Tongue (tissue), 3 donors: ENCODE measurements at places on chromosomes 12 and 14.

DNA sequence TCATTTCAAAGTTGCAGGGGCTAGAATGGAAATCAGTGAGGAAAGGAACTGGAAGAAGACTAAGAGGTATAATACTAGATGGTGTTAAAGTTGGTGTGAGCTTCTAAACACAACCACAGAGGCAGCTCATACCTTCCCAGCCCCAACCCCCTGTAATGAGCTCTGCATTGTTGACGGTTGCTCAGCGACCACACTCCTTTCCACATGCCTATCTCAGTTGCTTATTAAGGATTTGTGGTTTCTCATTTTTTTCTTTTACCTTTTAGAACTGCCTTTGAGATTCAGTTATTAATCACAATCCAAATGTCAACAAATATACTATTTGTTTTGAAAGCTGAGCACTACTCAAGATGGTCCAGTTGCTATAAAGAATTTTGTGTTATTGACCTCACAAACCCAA is 62.1 kb upstream of the KIF21A start:
- DNase-seq: no peak

GRCh38 chr12:104003596-104003995 is 37.9 kb downstream of the TDG start:
- DNase-seq: no peak

DNA sequence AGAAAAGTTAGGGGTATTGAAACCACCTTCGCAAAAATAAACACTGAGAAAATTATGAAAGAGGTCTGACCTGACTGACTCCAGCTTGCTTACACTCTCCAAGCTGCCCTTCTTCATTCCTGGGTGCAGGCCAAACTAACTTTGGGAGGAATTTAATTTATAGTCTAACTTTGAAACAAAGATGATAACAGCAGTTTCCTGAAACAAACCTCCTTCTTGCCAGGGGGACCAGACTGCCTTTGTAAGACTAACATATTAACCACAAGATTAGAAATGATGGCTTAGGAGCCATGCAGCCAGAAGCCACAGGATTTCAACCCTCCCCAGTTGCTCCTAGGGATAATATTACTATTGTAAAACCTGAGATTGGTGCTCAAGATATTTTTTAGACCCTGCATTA is 13.8 kb upstream of the EEA1 start:
- DNase-seq: no peak

DNA sequence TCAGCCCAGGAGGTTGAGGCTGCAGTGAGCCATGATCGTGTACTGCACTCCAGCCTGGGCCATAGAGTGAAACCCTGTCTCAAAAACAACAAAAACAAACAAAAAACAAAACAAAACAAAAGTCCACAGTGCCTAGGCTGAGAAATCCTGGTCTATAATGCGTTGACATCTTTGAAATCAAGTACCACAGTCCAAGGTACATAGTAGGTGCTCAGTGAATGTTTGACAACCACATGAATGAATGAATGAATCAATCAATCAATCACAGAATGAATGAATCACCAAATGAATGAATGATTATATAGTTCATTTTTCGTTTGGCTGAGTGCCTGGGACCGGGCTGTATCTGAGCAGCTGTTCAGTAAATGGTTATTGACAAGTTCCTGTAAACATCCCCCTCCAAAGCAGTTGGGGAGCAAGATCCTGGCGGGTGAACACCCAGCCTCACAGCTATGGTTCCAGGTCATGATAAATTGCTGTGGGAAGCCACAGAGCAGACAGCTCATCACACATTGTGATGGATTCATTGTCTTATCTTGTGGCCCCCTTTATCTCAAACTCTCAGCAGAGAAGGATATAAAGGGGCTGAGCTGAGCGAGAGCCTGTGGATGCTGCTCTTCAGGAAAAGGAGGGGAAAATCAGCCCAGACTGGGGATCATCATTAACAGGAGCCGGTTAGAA is 30.4 kb upstream of the IFT81 start:
- DNase-seq: no peak
